ENCODE measurements at places on chromosomes 5 and 9. TPM values are rescaled to one million over a fixed set of nuclear protein-coding genes. Genes with fewer than 3 reads are reported as not detected.

PCDHGA10 gene
- total RNA-seq: 0.14 TPM

FOXD4 gene
- total RNA-seq: 0.22 TPM

SAXO1 gene
- total RNA-seq: 0.43 TPM

TRPM3 gene
- not detected for total RNA-seq

SPATA31C1 gene
- not detected for total RNA-seq

TMEM215 gene
- not detected for total RNA-seq

CCL21 gene
- total RNA-seq: not detected

PRELID1 gene
- total RNA-seq: 104 TPM

IFNK gene
- total RNA-seq: not detected

GRCh38 chr5:444226-444625 is 1.2 kb downstream of the EXOC3 start:
- no peak for DNase-seq
- H3K27ac ChIP-seq: peak overlapping the region; percentile 77
- peak overlapping the region; percentile 96 for H3K4me3 ChIP-seq

GRCh38 chr9:113973226-113973625 is 97.1 kb downstream of the ZNF618 start:
- DNase-seq: no peak
- no peaks in the 10 kb centered on the region for H3K27me3 ChIP-seq
- H3K4me1 ChIP-seq: no peaks in the 10 kb centered on the region

- no peak overlapping the region for H3K27ac ChIP-seq
- H3K4me1 ChIP-seq: no peaks in the 10 kb centered on the region
These were observed 281.6 kb downstream of the MAST4 start for GRCh38 chr5:66877843-66878242.

DNA sequence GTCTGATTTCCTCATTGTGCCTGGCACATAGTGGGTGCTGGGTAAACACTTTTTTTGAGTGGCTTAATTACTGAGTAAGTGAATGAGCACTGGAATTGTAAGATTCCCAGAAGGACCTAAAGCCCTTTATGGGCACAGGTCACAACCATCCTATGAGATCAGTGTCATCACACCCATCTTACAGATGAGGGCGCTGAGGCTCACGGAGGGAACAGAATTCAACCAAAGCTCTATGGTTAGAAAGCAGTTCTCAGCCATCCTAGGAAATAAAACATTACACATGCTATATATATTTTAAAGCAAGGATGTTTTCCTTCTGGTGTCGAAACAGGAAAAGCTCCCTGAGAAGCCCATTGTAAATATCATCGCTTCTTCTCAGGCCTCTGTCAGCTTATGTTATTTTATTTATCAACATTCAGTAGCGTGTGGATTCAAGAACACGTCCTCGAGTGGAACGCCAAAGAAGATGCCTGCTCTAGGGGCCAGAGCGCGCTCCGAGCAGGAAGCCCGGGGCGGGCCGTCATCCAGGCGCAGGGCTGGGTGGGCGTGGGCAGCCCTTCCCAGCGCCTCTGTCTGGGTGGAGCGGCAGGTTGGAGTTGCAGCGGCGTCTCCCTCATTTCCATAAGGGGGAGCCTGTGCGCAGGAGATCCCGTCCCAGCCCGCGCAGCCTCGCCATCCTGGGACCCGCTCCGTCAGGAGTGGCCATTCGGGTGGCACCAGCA is 155.8 kb upstream of the SMIM23 start:
- no peaks in the 10 kb centered on the region for H3K4me1 ChIP-seq
- no peaks in the 10 kb centered on the region for H3K36me3 ChIP-seq
- peak; percentile 31 for DNase-seq
- H3K27ac ChIP-seq: no peak overlapping the region
- H3K4me3 ChIP-seq: no peak overlapping the region

DNA sequence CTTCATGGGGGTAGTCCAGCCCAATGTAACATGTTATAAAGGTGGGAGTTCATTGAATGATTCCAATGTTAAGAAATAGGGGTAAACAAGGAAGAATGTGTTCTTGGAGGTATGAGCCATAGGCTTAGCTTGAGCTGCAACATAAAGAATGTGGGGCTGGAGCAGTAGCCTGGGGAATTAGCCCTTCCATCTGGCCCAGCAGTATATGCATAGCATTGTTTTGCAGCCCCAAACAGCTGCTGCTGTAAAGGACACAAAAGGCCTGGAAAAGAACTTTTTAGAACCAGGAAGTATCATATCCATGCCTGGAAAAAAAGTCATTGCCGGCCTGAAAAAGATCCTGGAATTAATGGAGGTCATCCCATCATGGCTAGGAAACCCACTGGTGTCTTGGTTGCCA is 55.8 kb upstream of the SMARCA2 start:
- no peaks in the 10 kb centered on the region for H3K36me3 ChIP-seq
- H3K27me3 ChIP-seq: peaks cover 8% of the 10 kb centered on the region
- DNase-seq: no peak
- H3K27ac ChIP-seq: no peak overlapping the region
- H3K4me1 ChIP-seq: no peaks in the 10 kb centered on the region

DNA sequence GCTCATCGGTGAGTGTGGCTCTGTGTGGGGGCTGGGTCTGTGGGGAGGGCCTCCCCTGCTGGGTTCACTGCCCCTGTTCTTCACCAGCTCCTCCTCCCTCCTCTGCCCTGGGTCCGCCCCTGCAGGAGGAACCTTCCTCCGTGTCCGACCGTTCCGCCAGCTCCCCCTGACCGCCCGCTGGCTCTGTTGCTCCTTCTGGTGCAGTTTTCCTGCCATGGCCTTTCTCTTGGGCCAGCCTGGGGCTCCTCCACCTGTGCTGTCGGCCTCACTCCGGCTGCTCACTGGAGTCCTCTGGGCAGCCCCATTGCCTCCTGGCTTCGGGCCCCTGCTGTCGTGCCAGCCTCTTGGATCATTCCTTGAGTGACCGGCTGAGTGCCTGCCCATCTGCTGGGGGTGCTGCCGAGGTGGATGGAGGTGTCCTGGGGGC is 12.3 kb downstream of the RNU6ATAC start:
- H3K4me1 ChIP-seq: peaks cover 7% of the 10 kb centered on the region
- H3K27ac ChIP-seq: no peak overlapping the region
- H3K36me3 ChIP-seq: peaks cover 8% of the 10 kb centered on the region
- no peaks in the 10 kb centered on the region for H3K27me3 ChIP-seq
- no peak overlapping the region for H3K4me3 ChIP-seq
- DNase-seq: no peak

DNA sequence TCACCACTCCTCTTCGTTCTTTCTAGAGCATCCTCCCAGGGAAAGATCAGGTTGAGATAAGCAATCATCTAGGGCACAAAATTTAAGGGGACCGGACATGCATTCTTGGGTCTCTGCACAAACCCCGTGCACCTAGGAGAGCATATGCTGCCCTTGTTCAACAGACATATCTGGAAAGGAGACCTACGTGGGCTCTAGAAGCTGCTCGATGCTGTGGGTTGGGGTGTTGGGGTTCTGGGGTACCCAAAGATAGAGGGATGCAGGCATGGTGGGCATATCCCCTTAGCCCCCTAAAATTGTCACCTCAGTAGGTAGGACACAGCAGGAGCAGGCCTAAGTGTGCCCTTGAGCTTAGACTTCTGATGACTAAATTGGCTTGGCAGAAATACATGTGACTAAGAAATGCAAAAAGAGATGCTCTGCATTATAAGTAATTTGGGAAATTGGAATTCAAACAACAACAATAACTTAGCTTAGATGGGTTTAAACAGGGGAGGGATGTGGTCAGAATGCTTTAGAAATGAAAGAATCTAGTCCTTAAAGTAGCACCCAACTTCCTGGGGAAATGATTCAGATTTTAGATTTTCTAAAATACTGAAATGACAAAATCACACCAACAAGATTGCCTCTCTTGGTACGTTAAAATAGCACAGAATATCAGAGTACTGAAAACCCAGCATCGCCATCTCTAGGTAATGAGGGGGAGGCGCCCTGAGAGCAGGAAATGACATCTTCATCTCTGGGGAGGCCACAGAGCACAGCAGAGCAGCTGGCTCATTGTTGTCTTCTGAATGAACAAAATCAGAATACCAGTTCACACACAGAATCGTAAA is 172.3 kb downstream of the GNA14 start:
- H3K27ac ChIP-seq: peak overlapping the region; percentile 96
- H3K27me3 ChIP-seq: no peaks in the 10 kb centered on the region
- H3K4me3 ChIP-seq: peak overlapping the region; percentile 69
- peaks cover 31% of the 10 kb centered on the region for H3K4me1 ChIP-seq
- H3K36me3 ChIP-seq: peaks cover 5% of the 10 kb centered on the region

- H3K27me3 ChIP-seq: no peaks in the 10 kb centered on the region
- no peak overlapping the region for H3K27ac ChIP-seq
- no peaks in the 10 kb centered on the region for H3K4me1 ChIP-seq
- no peak overlapping the region for H3K4me3 ChIP-seq
These were observed 224.7 kb upstream of the GRAMD2B start for GRCh38 chr5:126198531-126198930.

- no peak for DNase-seq
- no peaks in the 10 kb centered on the region for H3K27me3 ChIP-seq
- H3K4me3 ChIP-seq: no peak overlapping the region
These were observed 28.8 kb upstream of the ADAMTS2 start for GRCh38 chr5:179373961-179374505.

DNA sequence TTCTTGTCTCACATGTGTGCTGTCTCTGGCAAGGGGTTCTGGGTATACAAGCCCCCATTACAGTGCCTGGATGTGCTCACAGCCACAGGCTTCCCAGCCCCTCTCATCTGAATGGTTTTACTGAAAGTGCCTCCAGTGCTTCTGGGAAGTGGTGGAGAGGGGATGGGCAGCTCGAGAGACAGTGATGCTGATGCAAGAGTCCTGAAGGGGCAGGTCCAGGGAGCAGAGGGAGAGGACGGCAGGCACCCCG is 93.5 kb downstream of the PHF2 start:
- H3K4me1 ChIP-seq: no peaks in the 10 kb centered on the region
- H3K27me3 ChIP-seq: no peaks in the 10 kb centered on the region
- no peak overlapping the region for H3K4me3 ChIP-seq

DNA sequence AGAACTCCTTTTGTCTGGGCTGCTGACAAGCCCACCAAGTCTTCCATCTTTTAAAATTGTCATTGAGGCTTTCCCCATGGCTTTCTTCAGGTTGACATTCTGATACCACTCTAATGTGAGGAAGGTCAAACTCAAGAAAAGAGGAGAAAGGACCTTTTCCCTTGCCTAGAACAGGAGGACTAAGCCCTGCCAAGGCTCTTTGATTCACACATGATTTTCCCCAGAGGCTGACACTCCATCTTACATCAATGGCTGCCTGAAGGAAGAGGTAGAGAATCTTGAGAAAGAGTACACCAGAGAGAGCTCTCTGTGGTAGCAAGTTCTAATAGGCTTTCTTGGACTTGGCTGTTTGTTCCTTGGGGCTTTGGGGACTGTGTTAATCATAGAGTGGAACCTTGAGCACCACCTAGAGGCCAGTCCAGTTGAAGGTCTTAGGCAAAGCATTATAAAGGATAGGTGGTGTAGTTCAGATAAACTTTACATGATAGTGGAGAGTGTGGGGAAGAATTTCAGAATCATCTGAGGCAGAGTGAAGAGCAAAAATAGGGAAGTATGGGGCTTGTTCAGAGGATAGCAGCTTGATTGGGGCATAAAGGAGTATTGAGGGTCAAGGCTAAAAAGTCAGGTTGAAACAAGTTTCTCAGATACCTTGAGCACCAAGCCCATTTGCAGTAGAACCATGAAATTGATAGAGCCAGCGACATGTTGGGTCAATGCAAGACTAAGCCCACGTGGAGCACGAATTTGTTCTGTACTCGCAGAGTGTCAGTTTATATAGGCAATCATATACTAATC is 36.7 kb downstream of the NDFIP1 start:
- no peak overlapping the region for H3K4me3 ChIP-seq
- H3K36me3 ChIP-seq: peaks cover 34% of the 10 kb centered on the region
- DNase-seq: no peak

- peaks cover 7% of the 10 kb centered on the region for H3K36me3 ChIP-seq
- no peak for DNase-seq
- peaks cover 2% of the 10 kb centered on the region for H3K4me1 ChIP-seq
- no peak overlapping the region for H3K4me3 ChIP-seq
- H3K27ac ChIP-seq: no peak overlapping the region
These were observed 35.9 kb upstream of the HRH2 start for GRCh38 chr5:175621971-175622370.

DNA sequence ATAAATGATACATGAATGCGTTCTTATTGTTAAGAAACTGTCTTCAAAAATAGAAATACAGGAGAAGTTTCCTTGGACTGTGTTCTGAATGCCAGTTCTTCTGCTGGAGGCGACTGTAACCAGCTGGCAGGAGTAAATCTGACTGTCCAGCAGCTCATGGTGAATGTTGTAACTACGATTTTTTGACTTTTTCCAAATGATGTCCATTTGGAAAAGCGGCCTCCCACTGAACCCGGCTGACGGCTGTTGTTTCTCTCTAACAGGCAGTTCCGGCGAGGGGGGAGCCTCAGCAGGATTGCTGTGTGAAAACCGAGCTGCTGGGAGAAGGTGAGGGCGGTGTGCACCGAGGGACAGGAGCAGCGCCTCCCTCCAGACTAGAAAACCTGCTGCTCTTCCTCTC is 91.9 kb downstream of the EHMT1 start:
- no peak for DNase-seq
- no peaks in the 10 kb centered on the region for H3K27me3 ChIP-seq
- peaks cover 46% of the 10 kb centered on the region for H3K36me3 ChIP-seq

DNA sequence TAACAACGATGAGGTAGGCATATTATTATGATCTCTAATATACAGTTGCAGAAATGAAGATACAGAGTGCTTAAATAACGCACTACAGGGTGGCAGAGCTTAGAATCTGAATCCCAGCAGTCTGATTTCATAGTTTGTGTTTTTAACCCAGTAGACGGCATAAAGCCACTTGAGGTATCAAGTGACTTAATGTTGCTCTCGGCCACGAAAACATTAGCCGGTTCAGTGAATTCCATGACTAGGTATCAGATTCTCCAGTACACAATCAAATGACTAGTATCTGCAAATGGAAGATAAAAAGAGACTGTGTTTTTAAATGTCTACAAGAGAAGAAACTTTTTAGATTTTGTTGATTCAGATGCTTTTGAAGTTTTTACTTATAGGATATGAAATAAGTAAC is 24.8 kb downstream of the SMC2 start:
- H3K36me3 ChIP-seq: peaks cover 27% of the 10 kb centered on the region
- H3K4me3 ChIP-seq: no peak overlapping the region
- no peaks in the 10 kb centered on the region for H3K4me1 ChIP-seq
- H3K27ac ChIP-seq: no peak overlapping the region

GRCh38 chr9:134624621-134625181 is 16.9 kb upstream of the COL5A1 start:
- H3K27ac ChIP-seq: no peak overlapping the region
- no peak overlapping the region for H3K4me3 ChIP-seq
- H3K36me3 ChIP-seq: no peaks in the 10 kb centered on the region
- DNase-seq: no peak
- H3K27me3 ChIP-seq: no peaks in the 10 kb centered on the region
- H3K4me1 ChIP-seq: no peaks in the 10 kb centered on the region
